Activated CD4-positive, alpha-beta T cell treated with anti-CD3 and anti-CD28 coated beads, Interleukin-2, amount 10 ng/mL, durations not matched to agents 24 days and 14 days (primary cell): ENCODE measurements at places on chromosomes 7 and 10. TPM values are rescaled to one million over a fixed set of nuclear protein-coding genes. Genes with fewer than 3 reads are reported as not detected.

Gene SPDYE11
- total RNA-seq, result not detected in 2 replicates

Gene ERVW-1
- total RNA-seq, result not detected in 2 replicates

Gene PRRT4
- total RNA-seq, result 0.14 TPM in 2 replicates

Gene BAMBI
- total RNA-seq, result 0.31 and 0.44 TPM in 2 replicates

DNA sequence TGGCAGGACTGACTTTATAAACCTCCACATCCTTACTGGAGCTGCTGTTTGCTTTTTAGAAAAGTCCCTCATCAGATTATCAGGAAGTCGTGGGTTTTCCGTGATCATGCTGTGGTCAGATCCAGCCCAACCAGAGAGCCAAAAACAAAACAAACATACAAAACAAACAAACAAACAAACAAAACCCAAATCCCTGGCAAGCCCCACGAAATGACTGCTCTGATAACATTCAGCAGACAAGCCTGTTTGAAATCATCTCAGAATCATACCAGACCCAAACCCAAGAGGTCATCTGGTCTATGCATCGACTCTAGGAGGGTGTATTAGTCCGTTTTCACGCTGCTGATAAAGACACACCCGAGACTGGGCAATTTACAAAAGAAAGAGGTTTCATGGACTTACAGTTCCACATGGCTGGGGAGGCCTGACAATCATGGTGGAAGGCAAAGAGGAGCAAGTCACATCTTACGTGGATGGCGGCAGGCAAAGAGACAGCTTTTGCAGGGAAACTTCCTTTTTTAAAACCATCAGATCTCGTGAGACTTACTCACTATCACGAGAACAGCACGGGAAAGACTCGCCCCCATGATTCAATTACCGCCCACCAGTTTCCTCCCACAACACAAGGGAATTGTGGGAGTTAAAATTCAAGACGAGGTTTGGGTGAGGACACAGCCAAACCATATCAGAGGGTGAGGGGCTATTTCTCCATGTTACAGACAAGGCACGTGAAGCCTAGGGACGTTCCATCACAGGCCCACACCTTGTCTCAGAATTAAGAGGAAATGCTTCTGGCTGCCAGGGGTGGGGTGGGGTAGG, 85.7 kb downstream of the PARP12 start:
- DNase-seq, result no peak
- H3K27me3 ChIP-seq, result peaks cover 10% of the 10 kb centered on the region
- no peaks in the 10 kb centered on the region for H3K36me3 ChIP-seq
- H3K27ac ChIP-seq, result no peak overlapping the region

- no peak for DNase-seq
- no peaks in the 10 kb centered on the region for H3K27me3 ChIP-seq
- H3K4me3 ChIP-seq, result no peak overlapping the region
- H3K36me3 ChIP-seq, result no peaks in the 10 kb centered on the region
- no peak overlapping the region for H3K27ac ChIP-seq
- no peaks in the 10 kb centered on the region for H3K4me1 ChIP-seq
Observed at GRCh38 chr10:23403719-23404118, 35.2 kb upstream of the OTUD1 start.

DNA sequence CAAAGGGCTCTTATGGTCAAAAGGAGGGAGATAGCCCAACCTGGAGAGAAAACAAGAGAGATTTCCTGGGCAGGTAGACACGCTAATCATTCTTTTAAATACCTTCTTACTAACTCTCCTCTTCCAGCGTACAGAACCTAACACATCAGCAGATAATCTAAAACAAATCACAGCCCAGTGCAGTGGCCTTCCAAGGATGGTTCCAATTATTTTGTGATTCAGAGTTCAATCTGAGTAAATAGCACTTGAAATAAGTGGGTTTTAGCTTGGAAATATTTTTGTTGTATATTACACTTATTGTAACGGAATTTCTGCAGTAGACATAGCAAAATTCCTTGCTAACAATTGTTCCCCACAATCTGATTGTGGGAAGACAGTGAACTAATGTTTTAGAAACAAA, 7.3 kb upstream of the IMPDH1 start:
- no peak for DNase-seq
- H3K36me3 ChIP-seq, result no peaks in the 10 kb centered on the region
- no peak overlapping the region for H3K27ac ChIP-seq
- H3K4me1 ChIP-seq, result peaks cover 5% of the 10 kb centered on the region

GRCh38 chr7:18834577-18834976, 282.9 kb downstream of the TWIST1 start:
- H3K36me3 ChIP-seq, result no peaks in the 10 kb centered on the region
- H3K27ac ChIP-seq, result no peak overlapping the region
- peaks cover 2% of the 10 kb centered on the region for H3K4me1 ChIP-seq
- H3K27me3 ChIP-seq, result peaks cover 2% of the 10 kb centered on the region
- H3K4me3 ChIP-seq, result no peak overlapping the region

DNA sequence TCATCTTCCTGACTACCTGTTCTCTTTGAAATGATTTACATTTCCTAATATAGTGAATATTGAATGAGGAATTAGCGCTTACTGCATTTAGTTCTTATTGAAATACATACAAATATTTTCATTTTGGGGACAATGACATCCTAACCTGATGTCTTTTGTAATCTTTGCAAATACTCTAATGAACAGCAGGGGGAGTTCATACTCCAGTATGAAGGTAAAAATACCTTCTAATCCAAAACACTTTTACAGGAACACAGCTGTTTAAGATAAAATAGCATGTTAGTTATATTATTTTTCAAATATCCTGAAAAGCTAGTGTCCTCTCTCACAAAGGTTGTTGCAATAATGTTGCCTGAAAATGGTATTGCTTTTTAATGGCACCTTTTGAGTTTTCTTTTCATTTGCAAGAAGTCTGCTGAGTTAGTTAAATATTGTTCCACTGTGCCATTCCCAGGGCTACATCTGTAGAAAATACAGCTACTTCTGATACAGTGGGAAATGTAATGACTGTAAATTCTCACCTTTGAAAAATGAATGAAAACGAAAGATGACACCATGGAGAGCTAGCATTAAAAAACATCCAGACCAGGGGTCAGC, 400.0 kb downstream of the PHF14 start:
- H3K4me3 ChIP-seq, result no peak overlapping the region
- H3K27ac ChIP-seq, result no peak overlapping the region
- no peaks in the 10 kb centered on the region for H3K36me3 ChIP-seq
- H3K4me1 ChIP-seq, result no peaks in the 10 kb centered on the region

DNA sequence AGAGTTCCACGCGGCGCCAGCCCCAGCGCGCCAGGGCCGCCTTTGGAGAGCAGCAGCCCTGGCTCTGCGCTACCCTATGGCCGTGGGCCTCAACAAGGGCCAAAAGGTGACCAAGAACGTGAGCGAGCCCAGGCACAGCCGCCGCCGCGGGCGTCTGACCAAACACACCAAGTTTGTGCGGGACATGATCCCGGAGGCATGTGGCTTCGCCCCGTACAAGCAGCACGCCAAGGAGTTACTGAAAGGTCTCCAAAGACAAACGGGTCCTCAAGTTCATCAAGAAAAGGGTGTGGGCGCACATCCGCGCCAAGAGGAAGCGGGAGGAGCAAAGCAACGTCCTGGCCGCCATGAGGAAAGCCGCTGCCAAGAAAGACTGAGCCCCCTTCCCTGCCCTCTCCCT, 144.1 kb downstream of the SRPK2 start:
- H3K36me3 ChIP-seq, result no peaks in the 10 kb centered on the region
- no peak for DNase-seq
- H3K4me3 ChIP-seq, result no peak overlapping the region
- H3K4me1 ChIP-seq, result peaks cover 7% of the 10 kb centered on the region
- no peaks in the 10 kb centered on the region for H3K27me3 ChIP-seq
- no peak overlapping the region for H3K27ac ChIP-seq

- peaks cover 8% of the 10 kb centered on the region for H3K27me3 ChIP-seq
- no peaks in the 10 kb centered on the region for H3K36me3 ChIP-seq
- H3K4me3 ChIP-seq, result no peak overlapping the region
- no peak for DNase-seq
- no peak overlapping the region for H3K27ac ChIP-seq
- peaks cover 5% of the 10 kb centered on the region for H3K4me1 ChIP-seq
Observed at GRCh38 chr7:87231258-87231657, 11.7 kb upstream of the TMEM243 start.

DNA sequence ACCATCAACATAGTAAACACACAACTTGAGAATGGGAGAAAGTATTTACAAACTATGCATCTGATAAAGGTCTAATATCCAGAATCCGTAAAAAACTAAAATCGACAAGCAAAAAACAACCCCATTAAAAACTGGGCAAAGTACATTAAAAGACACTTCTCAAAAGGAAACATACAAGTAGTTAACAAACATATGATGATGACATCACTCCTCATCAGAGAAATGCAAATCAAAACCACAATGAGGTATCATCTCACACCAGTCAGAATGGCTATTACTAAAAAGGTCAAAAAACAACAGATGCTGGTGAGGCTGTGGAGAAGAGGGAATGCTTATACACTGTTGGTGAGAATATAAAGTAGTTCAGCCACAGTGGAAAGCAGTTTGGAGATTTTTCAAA, 125.1 kb downstream of the TFPI2 start:
- no peaks in the 10 kb centered on the region for H3K27me3 ChIP-seq
- no peak for DNase-seq
- no peak overlapping the region for H3K4me3 ChIP-seq
- no peaks in the 10 kb centered on the region for H3K36me3 ChIP-seq

DNA sequence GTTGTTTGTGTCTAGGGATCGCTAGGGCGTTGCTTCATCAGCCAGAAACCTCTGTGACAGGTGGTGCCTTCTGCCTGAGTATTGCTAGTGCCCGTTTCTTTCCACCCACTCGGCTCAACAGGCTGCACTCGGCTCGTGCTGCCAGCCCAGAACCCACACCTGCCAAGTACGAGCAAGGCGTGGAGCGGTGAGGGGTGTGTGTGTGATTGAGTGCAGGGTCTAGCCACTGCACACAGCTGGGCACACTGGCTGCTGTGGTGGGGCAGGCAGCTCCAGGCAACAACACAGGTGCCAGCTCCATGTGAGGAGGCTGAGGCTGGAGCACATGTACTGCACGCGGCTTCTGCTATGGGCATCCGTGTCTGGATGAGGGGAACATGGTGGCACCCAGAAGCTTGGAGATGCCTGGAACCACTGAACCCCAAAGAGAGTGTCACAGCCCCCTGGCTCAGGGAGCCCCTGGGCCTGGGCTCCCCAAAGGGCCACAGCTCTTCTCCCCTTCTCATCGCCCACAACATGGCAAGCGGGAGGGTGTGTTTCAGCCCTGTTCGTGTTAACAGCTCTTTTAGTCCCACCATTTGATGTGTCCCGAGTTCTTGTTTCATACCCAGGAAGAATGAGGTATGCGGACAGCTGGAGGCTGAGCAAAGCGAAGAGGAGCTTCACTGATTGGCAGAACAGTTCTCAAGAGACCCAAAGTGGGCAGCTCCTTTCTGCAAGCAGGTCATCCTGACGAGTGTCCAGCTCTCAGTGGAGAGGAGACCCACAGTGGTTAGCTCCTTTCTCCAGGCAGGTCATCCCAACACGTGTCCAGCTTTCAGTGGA, 78.1 kb downstream of the HDAC9 start:
- no peak overlapping the region for H3K27ac ChIP-seq
- H3K36me3 ChIP-seq, result no peaks in the 10 kb centered on the region
- no peaks in the 10 kb centered on the region for H3K27me3 ChIP-seq
- H3K4me3 ChIP-seq, result no peak overlapping the region

- H3K27ac ChIP-seq, result no peak overlapping the region
- no peak overlapping the region for H3K4me3 ChIP-seq
- H3K36me3 ChIP-seq, result peaks cover 2% of the 10 kb centered on the region
- no peaks in the 10 kb centered on the region for H3K27me3 ChIP-seq
Observed at GRCh38 chr7:129851809-129852208, 101.0 kb downstream of the UBE2H start.

- no peak overlapping the region for H3K4me3 ChIP-seq
- no peak overlapping the region for H3K27ac ChIP-seq
- no peak for DNase-seq
- H3K27me3 ChIP-seq, result no peaks in the 10 kb centered on the region
Observed at GRCh38 chr10:61907587-61907986, 6.1 kb downstream of the ARID5B start.

GRCh38 chr7:96359876-96360275, 38.0 kb upstream of the SLC25A13 start:
- H3K4me3 ChIP-seq, result no peak overlapping the region
- DNase-seq, result no peak
- H3K36me3 ChIP-seq, result no peaks in the 10 kb centered on the region
